Upper lobe of left lung (tissue), 6 donors: ENCODE measurements at places on chromosomes 5 and 9. TPM values are rescaled to one million over a fixed set of nuclear protein-coding genes. Genes with fewer than 3 reads are reported as not detected.

DNA sequence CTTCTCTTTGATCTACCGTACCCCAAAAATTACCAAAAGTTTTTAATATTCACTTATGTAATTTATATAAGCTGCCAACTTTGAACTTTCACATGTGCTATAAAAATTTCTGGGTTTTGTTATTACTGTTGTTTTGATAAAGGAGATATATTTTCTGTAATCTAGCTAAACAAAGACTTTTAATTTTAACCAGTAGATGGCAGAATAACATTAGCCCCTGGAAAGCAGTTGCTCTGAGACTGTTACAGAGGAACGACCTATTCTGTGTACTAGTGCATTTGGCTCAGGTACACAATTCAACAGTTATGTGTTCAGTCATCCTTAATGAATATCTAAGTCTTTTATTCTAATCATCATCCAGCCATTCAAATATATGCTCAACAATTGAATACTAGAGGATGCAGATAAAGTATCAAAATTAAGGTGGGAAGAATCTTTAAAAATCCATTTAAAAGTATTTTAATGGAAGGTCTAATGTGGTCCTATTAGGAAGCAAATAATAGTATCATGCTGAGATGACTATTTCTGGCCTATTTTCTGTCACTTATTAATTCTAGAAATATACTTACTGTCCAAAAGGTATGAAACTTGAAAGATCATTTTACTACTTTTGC is 8.6 kb downstream of the KLHL9 start:
- no peak for DNase-seq

- DNase-seq: no peak
Measured at GRCh38 chr9:134938346-134939079, 20.8 kb upstream of the FCN1 start.

- no peak for DNase-seq
Measured at GRCh38 chr5:151947931-151948608, 23.4 kb upstream of the GLRA1 start.

Gene TBCA
- total RNA-seq: 146 TPM

Gene PTGES
- 2.9 TPM for total RNA-seq

Gene RACK1
- 1,373 TPM for total RNA-seq

GRCh38 chr9:18438300-18438925 is 35.5 kb upstream of the ADAMTSL1 start:
- peak; percentile 77 for DNase-seq

- DNase-seq: no peak
Measured at GRCh38 chr5:40554813-40555212, 124.9 kb upstream of the PTGER4 start.

GRCh38 chr5:59491945-59492344 is 401.6 kb downstream of the PDE4D start:
- no peak for DNase-seq

GRCh38 chr9:29393064-29393463 is 1819.8 kb upstream of the C9orf72 start:
- DNase-seq: no peak

Gene GABBR2
- total RNA-seq: 0.15 TPM

DNA sequence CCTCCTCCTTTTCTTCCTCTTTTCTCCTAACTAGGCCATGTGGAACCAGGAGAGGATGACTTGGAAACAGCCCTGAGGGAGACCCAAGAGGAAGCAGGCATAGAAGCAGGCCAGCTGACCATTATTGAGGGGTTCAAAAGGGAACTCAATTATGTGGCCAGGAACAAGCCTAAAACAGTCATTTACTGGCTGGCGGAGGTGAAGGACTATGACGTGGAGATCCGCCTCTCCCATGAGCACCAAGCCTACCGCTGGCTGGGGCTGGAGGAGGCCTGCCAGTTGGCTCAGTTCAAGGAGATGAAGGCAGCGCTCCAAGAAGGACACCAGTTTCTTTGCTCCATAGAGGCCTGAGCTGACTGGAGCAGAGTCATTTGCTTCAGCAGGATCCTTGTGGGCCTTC is 13.7 kb downstream of the NUDT2 start:
- DNase-seq: no peak

Gene FOXI1
- total RNA-seq: not detected

- no peak for DNase-seq
Measured at GRCh38 chr5:14551211-14551610, 30.4 kb upstream of the OTULINL start.

DNA sequence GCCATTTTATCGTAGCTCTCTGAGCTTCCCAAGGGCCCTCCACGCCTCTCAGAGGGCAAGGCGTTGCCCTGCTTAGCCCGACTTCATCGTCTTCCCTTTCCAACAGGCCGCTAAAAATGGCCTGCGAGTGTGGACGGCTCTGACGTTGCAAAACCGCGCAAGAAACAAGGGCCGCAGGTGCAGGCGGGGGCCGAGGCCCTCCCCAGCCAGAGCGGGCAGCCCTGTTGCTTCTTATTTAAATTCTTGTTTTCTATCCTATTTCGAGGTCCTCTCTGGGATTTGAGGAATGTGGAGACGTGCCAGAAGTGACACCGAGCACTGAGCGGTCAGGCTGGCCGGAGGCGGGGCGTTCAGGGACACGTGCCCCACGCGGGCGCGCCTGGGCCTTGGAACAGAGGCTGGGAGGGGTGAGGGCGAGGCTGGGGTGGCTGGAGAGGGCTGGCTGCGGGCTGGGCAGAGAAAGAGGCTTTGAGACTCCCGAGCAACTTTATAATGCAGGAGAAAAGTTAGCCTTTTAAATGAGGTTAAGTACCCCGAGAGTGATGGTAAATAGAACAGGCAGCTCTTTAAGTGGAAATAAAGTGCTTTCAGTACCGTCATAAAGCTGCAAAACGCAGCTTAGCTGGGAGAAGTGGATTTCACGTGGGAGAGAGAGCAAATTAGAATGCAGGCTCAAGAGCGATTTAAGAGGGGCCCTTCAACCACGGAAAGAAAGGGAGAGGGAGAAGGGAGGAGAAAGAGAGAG is 243.6 kb downstream of the AUH start:
- DNase-seq: peak; percentile 94

DNA sequence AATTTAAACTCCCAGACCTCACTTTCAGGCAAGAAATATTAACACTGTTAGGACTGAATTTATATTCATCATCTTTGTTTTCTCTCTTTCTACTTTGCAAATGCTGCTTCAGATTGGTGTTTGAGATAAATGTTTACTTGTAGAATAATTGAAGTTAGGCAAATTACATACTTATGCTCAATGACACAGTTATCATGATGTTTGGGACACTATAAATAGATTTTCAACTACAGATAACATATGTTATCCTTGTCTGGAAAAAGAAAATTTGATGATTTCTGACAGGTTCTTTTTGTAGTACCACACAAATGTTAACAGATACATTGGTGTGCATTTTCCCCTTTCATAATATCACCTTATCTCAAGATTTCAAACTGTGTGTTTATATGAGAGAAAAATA is 7.9 kb downstream of the PRR16 start:
- DNase-seq: no peak

DNA sequence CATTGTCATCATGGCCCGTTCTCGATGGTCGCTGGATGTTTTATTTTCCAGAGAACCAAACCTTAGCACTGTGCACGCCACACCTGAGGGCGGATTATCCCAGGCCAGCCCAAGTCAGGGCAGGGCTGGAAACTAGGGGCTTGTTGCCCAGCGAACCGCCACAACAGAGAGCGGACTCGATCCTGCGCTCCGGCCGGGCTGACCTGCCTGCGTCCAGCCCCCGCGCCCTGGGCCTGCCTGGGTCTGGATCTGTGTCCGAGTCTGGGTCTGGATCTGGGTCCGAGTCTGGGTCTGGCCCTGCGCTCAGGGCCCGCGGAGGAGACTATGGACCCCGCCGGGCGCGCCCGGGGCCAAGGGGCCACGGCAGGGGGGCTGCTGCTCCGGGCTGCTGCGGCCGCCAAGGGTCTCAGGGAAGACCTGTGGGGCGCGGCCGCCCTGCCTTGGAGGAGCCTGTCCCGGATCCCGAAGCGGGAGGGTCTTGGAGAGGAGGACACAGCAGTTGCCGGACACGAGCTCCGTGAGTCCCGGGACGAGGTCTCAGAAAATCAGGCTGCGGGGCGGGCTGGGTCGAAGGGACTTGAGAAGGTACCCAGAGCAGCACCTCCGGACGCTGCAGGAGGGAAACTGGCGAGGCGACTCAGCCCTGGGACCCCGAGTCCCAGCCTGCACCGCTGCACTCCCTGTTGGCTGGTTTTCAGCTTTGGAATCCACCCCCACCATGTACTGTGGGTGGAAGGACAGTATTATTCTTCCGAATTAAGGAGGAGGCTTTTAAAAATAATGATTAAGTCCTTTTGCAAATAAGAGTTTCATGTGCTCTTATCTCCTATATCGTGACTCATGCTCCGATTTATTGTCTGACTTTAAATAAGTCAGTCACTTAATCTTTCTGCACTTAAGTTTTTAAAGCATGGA is at the start of gene ANKDD1B:
ANKDD1B (plus strand) TSS at position 143 of the 915 bp plus-strand sequence; CDS start at position 325, 182 bp downstream.
- DNase-seq: peak; percentile 83

- DNase-seq: no peak
Measured at GRCh38 chr5:25090854-25091253, 446.1 kb upstream of the CDH10 start.

Gene EEIG1
- 49.1 TPM for total RNA-seq

Gene SPAAR
- 19.9 TPM for total RNA-seq

Gene TBC1D13
- total RNA-seq: 25.7 TPM

Gene CARD9
- 11.9 TPM for total RNA-seq

DNA sequence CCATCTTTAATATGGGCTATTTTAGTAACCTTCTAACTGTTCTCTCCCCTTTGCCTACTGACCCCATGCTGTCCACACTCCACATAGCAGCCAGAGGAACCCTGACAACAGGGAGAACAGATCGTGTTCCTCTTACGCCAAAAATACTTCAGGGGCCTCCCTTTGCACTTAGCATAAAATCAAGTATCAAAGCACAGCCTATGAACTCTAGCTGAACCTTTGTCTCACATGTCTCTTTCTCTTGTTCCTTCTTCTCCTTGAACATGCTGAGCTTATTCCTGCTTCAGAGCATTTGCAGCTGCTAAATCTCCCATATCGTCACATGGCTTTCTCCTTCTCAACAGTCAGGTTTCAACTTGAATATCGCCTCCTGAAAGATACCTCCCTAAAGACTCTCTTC is 698.8 kb upstream of the C9orf72 start:
- DNase-seq: no peak

DNA sequence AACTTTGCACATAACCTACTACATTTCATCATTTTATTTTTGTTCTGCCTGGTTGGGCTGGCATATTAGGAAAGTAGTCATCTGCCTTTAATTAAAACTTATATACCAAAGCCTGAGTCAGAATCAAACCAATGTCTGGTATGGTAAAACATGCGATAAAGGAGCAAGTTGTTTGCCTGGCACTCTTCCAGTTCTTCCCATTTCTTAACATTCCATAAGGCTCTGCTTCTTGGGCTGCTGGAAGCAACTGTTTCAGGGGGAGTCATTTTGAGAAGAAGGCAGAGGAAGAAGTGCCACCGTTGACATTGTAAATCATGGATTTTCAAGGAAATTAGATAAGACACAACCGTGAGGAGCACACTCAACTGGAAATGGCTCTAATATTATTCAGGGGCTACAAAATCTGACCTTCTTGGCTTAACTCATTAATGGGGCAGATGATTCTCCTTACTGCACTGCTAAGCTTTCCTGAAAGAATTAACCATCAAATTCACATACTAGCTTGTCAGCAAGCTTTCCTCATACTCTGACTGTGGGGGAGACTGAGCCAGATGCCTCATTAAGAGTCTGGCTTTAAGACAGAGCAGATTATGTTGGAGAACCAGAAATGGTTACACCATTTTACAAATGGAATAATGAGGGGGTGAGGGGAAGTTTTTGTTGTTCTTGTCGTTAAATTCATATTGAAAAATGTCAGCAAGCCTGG is 391.0 kb downstream of the TMEM232 start:
- no peak for DNase-seq

Gene MCIDAS
- 0.46 TPM for total RNA-seq

GRCh38 chr9:116032683-116033440 is 120.7 kb upstream of the PAPPA start:
- DNase-seq: no peak

Gene MYOT
- total RNA-seq: not detected
